CMK (cell line): ENCODE measurements at places on chromosomes 1 and 21.

GRCh38 chr1:200075938-200076546 lies 48.5 kb downstream of the NR5A2 start:
- no peak for DNase-seq

DNA sequence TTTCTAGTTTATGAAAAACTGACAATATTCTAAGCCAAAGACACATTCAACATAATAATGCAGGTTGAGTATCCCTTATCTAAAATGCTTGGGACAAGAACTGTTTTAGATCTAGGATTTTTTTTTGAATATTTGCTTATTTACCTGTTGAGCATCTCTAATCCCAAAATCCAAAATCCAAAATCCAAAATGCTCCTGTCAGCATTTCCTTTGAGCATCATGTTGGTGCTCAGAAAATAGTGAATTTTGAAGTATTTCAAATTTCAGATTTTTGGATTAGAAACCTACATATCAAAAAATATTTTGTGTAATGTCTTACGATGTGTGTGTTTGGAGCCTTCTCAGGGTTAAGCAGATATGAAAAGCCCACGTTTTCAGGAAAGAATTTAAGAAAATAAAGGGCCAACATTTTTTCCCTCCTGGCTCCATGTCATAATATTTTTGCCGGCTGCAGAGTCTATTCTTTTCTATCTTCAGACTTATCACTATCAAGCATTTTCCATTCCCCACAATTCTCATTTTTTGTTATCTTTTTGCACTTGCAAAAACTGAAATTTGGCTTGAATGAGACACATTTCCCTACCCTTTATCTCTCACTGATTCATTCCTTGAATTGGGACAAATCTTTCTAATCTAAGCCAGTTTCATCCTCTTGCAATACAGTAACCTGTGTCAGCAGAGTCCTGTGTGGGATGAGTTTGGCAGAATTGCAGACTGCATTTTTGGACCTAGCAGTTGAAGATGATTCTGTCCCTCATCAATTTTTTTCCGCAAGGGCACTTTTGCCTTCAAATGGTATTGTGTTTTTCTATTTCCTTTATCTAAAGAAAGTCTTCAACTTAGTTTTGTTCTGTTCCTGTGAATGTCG lies 233.9 kb downstream of the DISC1 start:
- DNase-seq = no peak

DNA sequence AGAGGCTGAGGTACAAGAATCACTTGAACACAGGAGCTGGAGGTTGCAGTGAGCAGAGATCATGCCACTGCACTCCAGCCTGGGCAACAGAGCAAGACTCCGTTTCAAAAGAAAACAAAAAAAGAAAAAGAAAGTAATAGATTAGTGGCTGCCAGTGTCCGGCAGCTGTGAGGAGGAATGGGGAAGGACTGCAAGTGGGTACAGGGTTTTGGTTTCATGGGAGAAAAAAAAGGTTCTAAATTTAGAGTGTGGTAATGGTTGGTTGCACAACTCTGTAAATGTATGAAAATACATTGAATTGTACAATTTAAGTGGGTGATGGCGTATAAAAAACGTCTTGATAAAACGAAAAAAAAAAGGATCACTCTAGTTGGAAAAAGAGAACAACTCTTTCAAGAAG lies 6.7 kb downstream of the TAF1A start:
- DNase-seq = no peak

GRCh38 chr1:161185732-161186311 lies 8.5 kb upstream of the B4GALT3 start:
- no peak for DNase-seq

- no peak for DNase-seq
These were observed 6.0 kb upstream of the SHISA4 start for GRCh38 chr1:201882665-201883132.

DNA sequence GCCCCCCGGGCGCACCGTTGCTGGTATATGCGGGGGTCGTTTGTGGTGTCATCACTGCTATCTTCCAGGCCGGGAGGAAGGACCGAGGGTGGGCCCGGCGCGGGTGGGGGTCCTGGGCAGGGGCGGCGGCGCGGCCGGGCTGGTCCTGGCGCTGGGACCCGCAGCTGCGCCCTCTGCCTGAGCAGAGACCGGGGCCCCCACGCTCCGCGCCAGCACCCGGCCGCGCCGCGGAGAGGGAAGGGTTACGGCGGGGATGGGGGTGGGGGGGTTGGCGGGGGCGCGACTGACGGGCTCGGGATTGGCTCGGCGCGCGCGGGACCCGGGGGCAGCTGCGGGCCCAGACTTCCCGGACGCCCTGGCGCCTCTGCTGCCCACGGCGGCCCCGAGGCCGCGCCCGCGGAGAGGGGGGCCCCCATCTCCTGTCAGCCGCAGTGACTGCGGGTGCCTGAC lies 13.8 kb upstream of the SAMD11 start:
- no peak for DNase-seq

DNA sequence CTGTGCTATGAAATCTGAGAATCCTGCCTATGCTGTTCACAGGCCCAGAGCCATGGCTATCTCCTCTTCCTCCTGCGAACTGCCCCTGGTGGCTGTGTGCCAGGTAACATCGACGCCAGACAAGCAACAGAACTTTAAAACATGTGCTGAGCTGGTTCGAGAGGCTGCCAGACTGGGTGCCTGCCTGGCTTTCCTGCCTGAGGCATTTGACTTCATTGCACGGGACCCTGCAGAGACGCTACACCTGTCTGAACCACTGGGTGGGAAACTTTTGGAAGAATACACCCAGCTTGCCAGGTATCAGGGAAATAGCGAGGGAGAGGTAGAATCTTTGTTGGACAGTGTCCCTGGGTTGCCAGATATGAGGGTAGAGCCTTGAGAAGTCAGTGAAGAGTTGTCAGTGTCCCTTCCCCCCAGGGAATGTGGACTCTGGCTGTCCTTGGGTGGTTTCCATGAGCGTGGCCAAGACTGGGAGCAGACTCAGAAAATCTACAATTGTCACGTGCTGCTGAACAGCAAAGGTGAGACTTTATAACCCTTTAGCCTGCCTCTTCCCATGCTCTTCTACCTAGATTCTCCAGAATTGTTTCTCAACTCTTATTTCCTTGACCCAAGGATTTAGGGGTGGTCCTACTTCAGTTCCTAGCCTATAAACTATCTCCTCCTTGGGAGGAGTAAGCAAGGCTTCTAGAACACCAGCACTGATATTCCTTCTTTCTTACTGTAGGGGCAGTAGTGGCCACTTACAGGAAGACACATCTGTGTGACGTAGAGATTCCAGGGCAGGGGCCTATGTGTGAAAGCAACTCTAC lies 1.4 kb downstream of the NIT1 start:
- DNase-seq = peak; percentile 49
